Activated CD4-positive, CD25-positive, alpha-beta regulatory T cell treated with anti-CD3 and anti-CD28 coated beads, Interleukin-2, amount 50 U/mL, for 24 hours (primary cell): ENCODE measurements at places on chromosomes 12 and 14.
A peak's percentile ranks its signal among the peaks of the same experiment; 100 is the strongest.

DNA sequence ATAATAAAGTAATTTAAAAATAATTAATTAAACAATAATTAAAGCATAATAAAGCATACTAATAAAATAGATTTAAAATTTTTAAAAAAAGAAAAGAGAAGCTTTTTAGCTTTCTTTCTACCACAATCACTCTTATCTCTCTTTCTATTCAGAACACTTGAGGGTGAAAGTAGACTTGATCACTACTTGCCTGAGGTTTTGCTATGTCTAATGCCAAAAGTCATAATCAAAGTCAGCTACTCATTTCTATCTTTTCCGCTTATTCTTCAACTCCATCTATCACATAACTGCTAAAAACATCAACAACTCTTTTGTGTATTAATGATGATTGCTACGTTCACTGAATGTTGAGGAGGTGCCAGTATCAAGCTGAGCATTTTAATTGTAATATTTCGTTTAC, 202.0 kb upstream of the KRR1 start:
- peak; percentile 54 for ATAC-seq

GRCh38 chr12:52542785-52543318, 10.1 kb downstream of the KRT71 start:
- ATAC-seq = no peak

- ATAC-seq = no peak
These were observed 3.0 kb downstream of the REM2 start for GRCh38 chr14:22885975-22886374.

DNA sequence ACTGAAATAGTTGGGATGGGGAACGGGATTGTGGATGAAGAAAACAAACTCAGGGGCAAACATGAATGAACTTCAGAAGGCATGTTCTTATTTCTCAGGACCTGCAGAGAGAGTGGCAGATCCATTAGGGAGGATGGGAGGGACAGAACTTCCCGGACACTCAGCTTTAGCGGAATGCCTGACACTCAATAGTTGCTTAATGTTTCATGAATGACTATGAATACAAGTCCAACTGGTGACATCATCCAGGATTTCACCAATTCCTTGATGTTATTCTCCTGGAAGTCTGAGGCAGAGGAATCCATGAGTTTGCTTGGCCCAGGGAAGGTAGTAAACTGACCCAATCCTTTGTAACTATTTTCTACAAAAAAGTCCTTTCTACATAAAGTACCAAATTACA, 37.8 kb upstream of the LRRC10 start:
- no peak for ATAC-seq

GRCh38 chr14:51498411-51499227, 153.1 kb upstream of the FRMD6 start:
- ATAC-seq = no peak

- no peak for ATAC-seq
These were observed 326.8 kb downstream of the ALG10 start for GRCh38 chr12:34348836-34349672.

GRCh38 chr14:91152499-91152898, 38.6 kb downstream of the DGLUCY start:
- ATAC-seq = no peak

DNA sequence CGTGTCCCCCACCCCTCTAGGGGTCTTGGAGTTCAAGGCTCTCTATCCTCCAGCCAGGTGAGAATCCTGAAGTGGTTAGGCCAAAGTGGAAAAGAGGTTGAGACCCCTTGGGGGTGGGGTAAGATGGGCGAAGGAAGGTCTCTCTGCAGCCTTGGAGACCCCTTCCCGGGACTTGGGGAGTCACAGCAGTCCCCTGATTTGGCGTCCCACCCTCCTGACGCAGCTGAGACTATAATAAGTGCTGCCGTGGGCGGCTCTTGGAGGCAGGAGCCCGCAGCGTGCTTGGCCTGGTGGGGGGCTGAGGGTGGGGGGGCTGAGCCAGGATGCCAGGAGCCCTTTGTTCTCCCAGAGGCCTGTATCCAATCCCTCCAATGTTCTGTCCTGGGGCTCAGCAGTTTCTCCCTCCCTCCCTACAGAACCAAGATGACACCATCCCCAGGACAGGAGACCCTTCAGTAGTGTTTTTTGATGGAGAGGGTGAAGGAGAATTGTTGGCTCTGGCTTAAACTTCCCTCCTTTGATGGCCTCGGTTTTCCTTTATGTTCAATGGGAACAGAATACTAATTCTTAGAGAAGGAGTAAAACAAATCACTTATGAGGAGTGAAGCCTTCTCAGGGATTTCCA, 1.5 kb upstream of the AGAP2 start:
- ATAC-seq = no peak

DNA sequence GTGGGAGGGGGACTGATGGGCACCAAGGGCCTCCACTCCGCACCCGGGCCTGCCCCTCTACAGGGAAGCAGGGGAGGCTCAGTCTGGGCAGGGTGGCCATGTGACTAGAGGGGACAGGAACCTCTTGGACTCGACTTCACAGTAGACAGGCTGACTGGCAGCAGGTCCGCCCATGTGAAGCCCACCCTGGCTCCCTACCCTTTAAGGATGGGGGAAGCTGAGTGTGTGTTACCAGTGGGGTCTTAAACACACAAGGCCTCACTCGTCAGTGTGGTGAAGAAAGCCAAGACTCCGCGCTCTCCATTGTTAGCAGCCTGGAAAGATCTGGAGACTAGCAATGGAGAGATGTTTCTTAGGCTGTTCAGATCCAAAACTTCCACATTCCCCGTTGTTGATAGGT, 52.4 kb downstream of the ANAPC7 start:
- ATAC-seq = no peak

GRCh38 chr12:102521662-102522277, 41.4 kb upstream of the IGF1 start:
- ATAC-seq = no peak

DNA sequence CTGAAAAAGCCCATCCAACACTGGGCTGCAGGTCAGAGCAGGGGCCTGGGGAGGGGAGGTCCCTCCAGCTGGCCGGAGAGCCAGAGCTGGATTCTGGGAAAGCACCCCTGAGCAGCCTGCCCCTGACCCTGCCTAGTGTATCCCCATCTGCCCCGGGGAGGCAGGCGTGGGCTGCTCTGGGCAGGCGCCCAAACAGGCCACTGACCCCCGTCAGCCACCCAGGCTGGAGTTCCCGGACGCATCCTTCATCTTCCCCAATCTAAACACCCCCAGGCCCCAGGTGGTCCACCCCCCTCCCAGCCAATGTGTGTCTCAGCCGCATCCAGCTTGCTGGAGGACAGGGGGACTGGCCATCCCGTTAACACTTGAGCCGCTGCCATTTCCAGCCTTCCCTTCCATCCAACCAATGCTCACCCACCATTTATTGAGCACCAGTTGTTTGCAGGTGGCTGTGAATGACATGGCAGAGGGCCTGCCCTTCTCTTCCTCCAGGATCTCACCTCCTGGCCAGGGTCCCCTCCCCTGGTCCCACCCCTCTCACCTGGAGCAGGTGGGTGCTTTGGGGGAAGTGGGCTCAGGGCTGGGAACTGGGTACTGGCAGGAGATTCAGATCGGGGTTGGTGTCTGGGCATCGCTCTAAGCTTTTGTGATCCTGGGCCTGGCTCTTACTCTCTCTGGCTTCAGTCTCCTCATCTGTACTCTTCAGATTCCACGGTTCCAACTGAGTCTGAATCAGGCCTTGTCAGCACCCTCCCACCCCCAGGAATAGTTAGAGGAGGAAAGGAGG, 743 bp upstream of the DTX1 start:
- no peak for ATAC-seq

- ATAC-seq = no peak
These were observed 27.6 kb downstream of the BCL11B start for GRCh38 chr14:99244367-99244901.
